Dermis blood vessel endothelial cell (primary cell): ENCODE measurements at places on chromosomes 4 and X. TPM values are rescaled to one million over a fixed set of nuclear protein-coding genes. Genes with fewer than 3 reads are reported as not detected.
A peak's percentile ranks its signal among the peaks of the same experiment; 100 is the strongest.

The FRMPD4 gene
- 0.05 TPM in 1 of 2 replicates, not detected in the other for total RNA-seq

The FGA gene
- total RNA-seq, result not detected in 2 replicates

The NAP1L5 gene
- 2.7 and 5.6 TPM in 2 replicates for total RNA-seq

The TASL gene
- total RNA-seq, result not detected in 2 replicates

The RP2 gene
- 33.4 and 34.2 TPM in 2 replicates for total RNA-seq

The MAGEC3 gene
- not detected in 2 replicates for total RNA-seq

The KIAA1210 gene
- total RNA-seq, result not detected in 2 replicates

DNA sequence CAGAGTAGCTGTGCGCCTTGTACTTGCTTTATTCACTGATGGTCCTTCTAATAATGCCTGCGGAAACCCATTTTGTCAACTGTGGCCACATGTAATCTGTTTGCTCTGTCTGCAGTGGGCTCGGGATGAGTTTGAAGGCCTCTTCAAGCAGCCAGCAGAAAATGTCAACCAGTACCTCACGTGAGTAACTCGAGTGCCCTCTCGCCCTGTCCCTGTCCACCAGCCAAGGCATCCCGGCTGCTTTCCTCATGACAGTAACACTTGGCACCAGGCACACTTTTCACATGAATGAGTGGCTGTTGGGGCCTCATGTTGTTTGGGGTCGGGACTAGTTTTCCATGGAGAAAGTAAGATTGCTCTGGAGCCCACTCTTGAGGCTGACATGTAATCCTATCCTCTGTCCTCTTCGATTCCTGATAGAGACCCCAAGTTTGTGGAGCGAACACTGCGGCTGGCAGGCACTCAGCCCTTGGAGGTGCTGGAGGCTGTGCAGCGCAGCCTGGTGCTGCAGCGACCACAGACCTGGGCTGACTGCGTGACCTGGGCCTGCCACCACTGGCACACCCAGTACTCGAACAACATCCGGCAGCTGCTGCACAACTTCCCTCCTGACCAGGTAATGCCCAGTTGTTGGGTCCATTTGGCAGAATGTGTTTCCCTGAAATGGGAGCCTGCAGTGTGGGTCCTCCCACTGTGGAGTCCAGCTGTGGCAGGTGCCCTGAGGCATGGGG is 8.8 kb upstream of the CDK16 start:
- DNase-seq, result no peak

DNA sequence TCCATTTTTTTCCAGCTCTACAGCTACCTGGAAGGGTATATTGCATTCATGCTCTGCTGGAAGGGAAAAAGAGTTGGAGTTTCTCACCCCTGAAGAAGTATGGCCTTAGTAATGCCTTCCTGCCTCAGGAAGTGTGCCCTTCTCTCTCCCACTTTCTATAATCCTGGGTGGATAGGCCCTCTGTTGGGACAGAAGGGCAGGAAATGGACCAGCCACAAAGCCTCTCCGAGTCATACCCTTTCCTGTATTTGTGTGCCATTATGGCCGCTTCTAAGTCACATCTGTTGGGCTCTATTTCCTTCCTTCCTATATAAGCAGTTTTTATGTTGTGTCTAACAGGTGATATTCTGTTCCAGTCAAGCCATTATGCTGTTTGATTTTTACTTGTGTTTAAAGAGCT is 74.8 kb upstream of the SMARCA5 start:
- DNase-seq, result peak; percentile 43

- DNase-seq, result no peak
These were observed 44.8 kb upstream of the PITX2 start for GRCh38 chr4:110667670-110668069.

DNA sequence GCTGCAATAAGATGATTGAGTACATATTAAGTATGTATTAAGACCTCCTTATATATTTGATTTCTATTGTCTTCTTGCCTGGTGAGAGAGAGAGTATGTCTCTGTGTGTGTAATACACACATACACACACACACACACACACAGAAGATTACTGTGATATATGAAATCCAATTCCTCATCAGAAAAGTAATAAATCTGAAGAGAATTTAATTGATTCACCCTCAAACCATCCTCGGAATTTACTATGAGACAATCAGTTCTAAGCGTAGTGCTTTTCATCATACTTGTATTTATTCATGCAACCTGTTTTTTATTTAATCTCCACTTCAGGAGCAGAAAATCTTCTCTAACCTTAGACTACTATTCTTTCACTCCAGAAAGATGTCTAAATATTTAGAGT is 62.3 kb upstream of the TLL1 start:
- no peak for DNase-seq

DNA sequence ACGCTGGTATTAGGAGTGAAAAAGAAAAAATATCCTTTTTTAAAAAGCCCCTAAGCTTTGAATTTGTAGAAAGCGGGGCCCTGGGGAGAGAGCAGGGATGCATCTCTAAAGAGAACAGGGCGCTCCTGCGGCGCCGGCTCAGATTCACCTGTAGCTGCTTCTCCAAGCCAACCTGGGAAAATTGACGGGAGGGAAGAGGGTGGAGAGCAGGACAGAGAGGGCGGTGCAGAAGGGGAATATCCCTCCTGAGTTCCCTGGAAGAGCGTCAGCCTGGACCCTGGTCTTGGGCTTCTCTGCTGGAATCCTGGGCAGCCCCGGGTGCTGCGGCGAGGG is 776 bp upstream of the SOWAHD start:
- DNase-seq, result no peak

GRCh38 chr4:60345392-60345791 is 854.7 kb upstream of the ADGRL3 start:
- no peak for DNase-seq

DNA sequence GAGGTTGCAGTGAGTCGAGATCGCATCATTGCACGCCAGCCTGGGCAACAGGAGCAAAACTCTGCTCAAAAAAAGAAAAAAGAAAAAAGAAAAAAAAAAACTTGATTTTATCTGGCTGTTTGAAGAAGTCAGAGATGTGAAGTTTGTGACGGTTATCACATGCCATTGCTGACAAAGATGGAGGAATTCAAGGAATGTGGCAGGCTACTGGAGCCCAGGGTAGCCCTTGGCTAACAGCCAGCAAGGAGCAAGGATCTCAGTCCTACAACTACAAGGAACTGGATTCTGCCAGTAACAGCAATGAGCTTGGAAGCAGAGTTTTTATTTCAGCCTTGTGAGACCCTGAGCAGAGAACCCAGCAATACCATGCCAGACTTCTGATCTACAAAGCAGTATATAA is 24.3 kb upstream of the TET2 start:
- peak; percentile 29 for DNase-seq

- no peak for DNase-seq
These were observed 3.1 kb downstream of the PHEX start for GRCh38 chrX:22035236-22035635.

GRCh38 chr4:86558797-86559196 is 35.3 kb upstream of the PTPN13 start:
- DNase-seq, result no peak

DNA sequence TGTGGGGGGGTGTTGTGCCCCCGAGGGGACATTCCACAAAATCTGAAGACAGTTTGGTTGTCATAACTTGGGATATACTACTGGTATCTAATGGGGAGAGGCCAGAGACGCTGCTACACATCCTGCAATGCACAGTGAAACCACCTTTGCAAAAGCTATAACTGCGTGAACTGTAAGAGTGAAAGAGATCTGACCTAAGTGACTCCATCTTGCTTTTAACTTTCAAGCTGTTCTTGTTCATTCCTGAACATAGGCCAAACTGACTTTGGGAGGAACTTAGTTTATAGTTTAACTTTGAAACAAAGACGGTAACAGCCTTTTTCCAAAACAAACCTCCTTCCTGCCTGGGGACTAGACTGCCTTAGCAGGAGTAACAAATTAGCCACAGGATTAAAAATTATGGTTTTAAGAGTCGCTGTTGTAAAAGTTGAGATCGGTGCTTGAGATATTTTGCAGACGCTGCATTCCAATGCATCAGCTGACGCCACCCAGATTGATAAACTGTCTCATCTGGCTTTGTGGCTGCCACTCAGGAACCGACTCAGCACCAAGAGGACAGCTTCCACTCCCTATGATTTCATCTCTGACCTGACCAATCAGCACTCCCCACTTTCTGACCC is 70.9 kb downstream of the ATXN3L start:
- no peak for DNase-seq

GRCh38 chr4:3372933-3373465 is 68.8 kb upstream of the HGFAC start:
- no peak for DNase-seq

DNA sequence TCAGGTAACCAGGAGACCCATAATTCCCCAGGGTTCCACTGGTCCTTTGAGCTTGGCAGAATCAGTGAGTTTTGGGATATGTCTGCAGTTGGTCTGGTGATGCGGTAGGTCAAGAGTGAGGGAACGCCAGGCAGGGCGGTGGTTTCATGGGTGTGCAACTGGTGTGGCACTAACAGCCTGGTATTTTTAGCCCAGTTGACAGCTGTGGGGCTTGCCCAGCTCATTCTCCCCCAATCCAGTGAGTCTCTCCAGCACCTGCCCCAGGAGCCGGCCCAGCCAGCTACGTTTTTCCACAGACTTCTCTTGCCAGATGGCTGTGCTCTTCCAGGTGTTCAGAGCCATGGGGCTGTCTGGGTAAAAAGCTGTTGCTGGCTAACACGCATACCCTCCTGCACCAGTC is 1019.9 kb downstream of the CCSER1 start:
- DNase-seq, result no peak

DNA sequence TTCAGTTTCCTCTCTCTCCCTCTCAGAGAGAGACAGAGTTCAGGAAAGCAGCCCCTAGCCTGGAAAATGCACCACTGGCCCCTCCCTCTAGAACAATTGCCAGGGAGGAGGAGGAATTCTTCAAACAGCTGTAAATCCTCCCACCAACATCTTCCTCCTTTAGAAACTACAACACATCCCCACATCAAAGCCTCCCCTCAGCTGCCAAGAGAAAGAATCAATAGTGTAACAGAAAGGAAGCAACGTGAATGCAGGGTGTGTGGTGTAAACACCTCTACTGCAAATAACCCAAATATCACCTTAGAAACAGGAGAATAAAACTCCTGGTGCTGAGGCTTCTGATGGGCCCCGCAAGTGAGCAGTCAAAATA is 249.9 kb upstream of the GATB start:
- no peak for DNase-seq

- DNase-seq, result peak; percentile 96
These were observed 496.9 kb upstream of the DIPK2B start for GRCh38 chrX:45697591-45697990.

GRCh38 chr4:9898596-9899305 is 117.3 kb downstream of the DRD5 start:
- peak; percentile 53 for DNase-seq

GRCh38 chrX:129318375-129318774 is 204.9 kb downstream of the SMARCA1 start:
- peak; percentile 29 for DNase-seq

DNA sequence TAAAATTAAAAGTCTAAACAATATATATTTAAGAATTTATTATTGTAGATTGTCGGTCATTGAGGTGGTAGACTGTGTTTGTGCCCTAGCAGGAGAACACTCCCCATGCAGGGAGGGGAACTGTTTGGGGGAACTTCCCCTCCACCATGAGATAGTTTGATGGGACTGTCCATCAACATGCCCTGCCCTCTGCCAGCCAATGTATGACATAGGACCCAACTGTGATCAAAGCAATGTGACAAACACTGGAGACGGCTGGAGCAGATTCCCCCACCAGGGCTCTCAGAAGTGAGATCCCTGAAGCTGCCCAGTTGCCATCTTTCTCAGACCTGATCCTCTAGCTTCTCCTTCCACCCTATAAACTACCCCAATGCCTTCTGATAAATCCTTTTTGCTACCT is 44.9 kb downstream of the SH3KBP1 start:
- no peak for DNase-seq

- DNase-seq, result no peak
These were observed 390.5 kb upstream of the TECRL start for GRCh38 chr4:64799751-64800150.

DNA sequence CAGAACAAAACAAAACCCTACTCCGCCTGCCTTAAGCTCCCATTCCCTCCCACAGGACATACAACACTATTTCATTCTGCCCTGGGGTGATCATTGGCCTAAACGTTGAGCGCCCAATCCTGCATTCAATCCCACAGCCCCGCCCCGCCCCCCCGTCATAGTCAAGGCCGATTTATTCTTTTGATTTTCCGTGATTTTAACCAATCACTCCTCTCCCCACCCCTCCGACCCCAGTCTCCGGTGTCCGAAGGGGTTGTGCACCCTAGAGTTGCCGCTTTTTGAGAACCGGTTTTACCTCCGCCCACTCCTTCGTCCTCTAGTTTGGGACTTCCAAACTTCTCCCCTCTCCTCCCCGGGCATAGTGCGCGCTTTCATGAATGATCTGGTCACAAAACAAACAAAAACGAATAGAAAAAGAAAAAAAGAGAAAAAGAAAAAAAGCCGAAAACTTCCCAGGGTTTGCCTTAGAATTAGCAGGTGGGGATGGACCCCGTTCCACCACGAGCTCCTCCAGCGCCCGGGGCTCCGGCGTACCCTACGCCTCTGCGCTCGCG is 446 bp upstream of the UBE2A start:
- peak; percentile 64 for DNase-seq

DNA sequence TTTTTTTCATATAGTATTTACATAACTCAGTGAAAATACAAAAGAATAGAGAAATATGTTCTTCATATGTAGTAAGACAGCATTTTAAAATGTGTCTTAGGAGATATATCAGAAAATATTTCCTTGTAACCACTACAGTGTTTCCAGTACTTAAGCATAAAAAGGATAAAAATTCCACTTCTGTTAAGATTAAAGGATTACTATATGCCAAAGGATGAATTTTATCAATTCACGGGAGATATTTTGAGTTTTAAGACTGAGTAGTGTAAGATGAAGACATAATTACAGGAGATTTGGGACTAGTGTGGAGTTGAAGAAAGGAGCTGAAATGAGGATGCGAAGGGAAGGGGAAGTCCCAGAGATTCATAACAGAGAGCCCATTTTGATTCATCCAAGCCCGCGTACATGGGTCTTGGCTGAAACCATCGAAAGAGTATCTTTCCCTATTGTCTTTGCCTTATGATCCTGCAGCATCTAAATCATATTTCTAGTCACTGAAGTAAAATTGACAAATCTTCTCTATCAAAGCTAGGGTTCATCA is 58.7 kb downstream of the MAD2L1 start:
- DNase-seq, result no peak

DNA sequence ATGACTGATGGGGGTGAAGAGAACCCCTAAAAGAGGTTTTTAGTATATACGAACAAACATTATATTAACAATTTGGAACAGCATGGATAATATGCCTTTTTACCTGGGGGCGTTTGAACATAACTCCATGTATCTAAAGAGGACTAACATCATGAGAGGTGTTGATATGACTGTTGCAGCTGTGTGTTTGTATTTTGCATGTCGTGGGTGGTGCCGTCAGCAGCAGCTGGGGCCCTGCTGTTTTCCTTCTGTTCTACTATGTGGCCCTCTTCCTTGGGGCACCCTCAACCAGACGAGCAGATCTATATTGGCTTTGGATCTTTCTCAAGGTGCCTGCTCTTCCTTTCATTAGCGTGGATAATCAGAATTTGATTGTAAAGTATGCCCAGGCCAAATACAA is 11.2 kb downstream of the GBA3 start:
- no peak for DNase-seq
